ENCODE measurements at places on chromosomes 2 and 18.

DNA sequence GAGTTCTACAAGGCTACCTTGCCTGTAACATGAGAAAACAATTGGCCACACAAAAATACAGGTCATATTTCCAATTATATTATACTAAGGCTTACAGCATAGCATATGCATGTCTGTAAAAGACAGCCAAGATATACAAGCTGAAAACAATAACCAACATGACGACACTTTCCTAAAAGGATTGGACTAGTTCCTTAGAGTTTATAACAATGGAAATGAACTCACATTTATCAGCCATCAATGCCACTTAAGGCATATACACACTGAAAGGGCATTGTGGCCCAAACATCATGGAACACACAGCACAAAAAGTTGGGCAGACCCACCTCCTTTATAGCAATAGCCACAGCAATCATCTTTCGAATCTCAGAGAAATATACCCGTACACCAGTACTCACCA, 52.0 kb downstream of the SLC40A1 start:
- DNase-seq, result no peak

DNA sequence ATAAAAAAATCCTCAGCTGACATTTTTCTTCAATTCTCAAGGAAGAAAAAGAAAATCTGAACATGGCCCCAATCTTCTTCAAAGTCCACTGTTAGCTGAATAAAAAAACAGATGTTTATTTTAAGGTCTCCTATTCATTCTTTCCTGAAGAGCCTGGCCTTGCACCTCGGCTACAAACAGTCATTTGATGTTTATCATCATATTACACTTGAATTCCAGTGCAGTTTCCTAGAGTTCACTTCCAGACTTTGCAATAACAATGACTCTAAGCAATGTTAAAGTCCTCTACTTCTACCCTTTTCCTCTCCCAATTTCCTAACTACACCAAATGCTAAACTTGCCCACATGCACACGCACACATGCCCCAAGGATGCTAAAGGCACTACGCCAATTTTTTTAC, 70.1 kb downstream of the NOL10 start:
- DNase-seq, result no peak

DNA sequence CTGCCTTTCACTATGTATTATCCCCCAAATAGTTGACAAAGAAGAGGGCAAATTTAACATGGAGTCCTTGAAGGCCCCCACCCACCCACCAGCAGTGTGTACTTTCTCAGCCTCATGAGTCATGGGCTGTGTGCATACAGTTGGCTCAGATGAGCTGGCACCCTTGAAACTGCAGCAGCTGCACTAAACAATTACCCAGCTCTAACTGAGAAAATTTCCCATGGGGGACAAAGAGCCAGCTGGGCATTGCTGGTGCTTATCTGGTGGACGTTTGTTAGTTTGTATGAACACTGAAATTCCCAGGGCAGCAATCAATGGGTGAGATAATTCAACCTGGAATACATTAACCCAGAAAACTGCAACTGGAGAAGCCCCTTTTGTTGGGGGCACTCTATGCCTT, 131.7 kb downstream of the GCA start:
- DNase-seq, result no peak

DNA sequence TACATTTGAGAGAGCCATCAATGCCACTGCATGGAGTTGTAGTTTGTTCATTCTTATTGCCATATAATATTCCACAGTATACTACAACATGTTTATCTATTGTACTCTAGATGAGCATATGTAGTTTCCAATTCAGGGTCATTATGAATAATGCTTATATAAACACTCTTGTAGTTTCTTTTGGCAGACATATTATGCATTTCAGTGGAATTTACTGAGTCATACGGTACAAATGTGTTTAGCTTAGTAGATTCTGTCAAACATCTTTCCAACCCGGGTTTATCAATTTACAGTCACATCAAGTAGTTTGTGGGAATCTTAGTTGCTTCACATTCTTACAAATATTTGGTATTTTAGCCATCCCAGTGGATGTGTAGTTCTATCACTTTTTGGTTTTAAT, 161.1 kb downstream of the KCNH7 start:
- no peak for DNase-seq

GRCh38 chr2:159892990-159893810, 95.2 kb upstream of the CD302 start:
- DNase-seq, result no peak

GRCh38 chr2:164700390-164700789, 79.1 kb upstream of the GRB14 start:
- DNase-seq, result no peak
